ENCODE measurements at places on chromosomes 3 and 15. TPM values are rescaled to one million over a fixed set of nuclear protein-coding genes. Genes with fewer than 3 reads are reported as not detected.

The TAGLN3 gene
- total RNA-seq: not detected

The MED12L gene
- total RNA-seq: 0.49 TPM

GRCh38 chr15:68582864-68583263 is 4.1 kb downstream of the CORO2B start:
- no peak for DNase-seq

GRCh38 chr3:120418866-120419490 is 31.8 kb downstream of the FSTL1 start:
- DNase-seq: no peak

The SLC27A2 gene
- total RNA-seq: not detected
